ENCODE measurements at places on chromosomes 4 and X.

- DNase-seq: no peak
These were observed 317.7 kb downstream of the ARHGAP24 start for GRCh38 chr4:85792376-85793232.

- no peak for DNase-seq
These were observed 27.0 kb upstream of the RAB28 start for GRCh38 chr4:13511101-13511500.

DNA sequence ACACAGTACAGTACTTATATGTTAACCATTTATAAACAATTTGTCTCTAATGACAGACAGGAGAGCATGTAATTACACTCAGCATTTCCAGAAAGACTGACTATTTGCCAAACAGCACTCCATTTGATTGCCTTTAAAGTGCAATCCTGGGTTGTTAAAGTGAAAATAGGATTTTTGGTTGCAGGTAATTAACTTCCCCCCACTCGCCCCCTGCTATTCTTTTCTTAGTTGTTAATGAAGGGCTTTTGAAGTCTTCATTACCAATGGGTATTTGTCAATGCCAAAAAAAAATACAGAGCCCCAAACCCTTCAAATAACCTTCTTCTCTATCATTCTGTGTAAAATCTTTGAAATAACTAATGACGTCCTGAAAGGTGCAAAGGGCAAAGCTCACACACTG lies 825.6 kb downstream of the STPG2 start:
- no peak for DNase-seq

- DNase-seq: no peak
These were observed 81.4 kb upstream of the ACSL1 start for GRCh38 chr4:184907216-184907615.

- DNase-seq: no peak
These were observed 99.4 kb downstream of the TMEM47 start for GRCh38 chrX:34557733-34558132.

GRCh38 chrX:25536307-25536970 lies 520.7 kb upstream of the ARX start:
- no peak for DNase-seq

DNA sequence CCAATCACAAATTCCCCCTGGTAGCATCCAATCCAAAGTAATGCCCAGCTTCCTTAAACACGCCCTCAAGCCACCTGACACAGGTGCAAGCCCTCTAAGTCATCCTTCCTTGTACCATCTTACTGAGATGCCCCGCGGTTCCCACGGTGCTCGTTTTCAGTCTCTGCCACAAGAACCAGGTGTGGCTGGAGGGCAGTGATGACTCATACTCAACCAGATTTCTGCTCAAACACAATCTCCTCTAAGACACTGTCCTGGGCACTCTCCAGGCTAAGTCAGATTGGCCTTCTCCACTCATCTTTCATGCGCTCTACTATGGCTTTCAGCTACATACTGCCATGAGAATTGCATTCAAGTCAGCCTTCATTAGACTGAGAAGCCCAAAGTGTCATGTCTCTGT lies 3.5 kb downstream of the SH3KBP1 start:
- DNase-seq: peak; percentile 11

DNA sequence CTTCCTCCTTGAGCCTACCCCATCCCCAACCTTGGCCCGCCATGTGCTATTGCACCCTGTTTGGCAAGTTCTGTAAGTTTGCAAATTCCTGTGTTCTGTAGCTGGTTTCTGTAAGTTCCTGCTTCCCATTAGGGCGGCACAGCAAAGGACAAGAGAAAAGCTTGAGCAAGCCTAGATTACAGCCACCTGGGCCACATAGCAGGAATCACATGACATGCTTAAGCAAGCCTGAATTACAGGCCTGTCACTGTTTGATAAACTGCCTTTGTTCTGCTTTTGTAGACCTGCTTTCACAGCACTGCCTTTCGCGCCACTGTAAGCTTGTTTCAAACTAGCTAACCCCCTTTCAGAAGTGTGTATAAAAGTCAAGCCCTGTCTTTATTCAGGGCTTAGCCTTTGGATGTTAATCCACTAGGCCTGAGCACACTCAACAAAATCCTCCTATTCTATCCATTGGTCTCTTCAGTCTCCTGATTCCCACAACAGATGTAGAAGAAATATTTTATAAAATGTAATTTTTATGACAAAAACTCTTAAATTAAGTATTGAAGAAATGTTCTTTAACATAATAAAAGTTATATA lies 906.8 kb upstream of the NDST4 start:
- DNase-seq: no peak

DNA sequence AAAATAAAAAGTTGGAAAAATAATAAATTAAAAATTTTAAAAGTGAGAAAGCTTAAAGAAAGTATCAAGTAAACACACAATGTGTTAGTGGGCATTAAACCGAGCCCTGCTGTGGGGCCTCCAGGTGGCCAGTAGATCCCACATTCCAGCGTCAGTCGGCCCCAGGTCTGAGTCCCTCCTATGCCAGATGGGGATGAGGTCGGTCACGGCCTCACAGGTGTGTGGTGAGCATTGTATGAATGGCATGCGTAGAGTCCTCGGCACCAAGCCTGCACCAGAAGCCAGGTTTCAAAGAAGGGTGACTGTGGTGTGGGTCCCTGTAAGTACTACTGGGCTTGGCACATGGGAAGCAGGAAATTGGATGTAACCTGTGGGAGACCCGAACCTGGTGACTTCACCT lies 75.6 kb upstream of the MSX1 start:
- DNase-seq: no peak

DNA sequence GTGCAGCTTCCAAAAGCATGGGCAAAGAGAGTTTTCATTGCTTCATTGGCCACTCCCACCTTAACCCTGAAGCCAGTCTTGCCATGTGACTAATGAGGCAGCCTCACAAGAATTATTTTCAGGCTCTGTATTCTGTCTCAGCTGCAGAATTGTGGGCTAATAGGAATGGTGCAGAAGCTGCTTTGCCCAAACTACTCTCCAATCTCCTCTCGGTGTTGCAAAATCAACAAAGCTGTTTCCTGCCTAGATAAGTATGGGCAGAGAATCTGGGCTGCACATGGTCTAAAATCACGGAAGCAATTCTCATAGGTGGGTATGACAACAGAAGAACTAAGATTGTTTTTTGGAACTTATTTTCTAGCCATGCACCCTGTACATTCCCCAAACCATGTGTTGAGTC lies 31.4 kb downstream of the PPP1R2C start:
- no peak for DNase-seq

- no peak for DNase-seq
These were observed 105.0 kb downstream of the HNRNPD start for GRCh38 chr4:82268826-82269193.

- DNase-seq: no peak
These were observed 2.6 kb upstream of the EREG start for GRCh38 chr4:74362347-74362746.

GRCh38 chr4:98027827-98028226 lies 115.4 kb downstream of the STPG2 start:
- DNase-seq: peak; percentile 54

DNA sequence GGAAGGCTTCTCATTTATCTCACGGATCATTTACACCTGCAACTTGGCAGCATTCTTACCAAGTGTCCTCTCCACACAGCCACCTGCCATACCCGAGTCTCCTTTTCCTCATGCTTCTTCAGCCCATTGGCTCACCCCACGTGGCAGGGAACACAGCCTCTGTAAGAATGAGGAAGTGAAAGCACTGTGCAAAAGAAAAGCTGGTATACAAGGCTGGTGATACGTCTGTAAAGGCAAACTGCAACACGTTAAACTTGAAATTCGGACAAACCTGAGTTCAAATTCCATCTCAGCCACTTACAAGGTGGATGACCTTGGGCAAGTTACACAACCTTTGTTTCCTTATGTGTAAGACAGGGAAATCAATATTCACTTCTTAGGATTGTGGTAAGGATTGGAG lies 164.0 kb upstream of the RASGEF1B start:
- no peak for DNase-seq

DNA sequence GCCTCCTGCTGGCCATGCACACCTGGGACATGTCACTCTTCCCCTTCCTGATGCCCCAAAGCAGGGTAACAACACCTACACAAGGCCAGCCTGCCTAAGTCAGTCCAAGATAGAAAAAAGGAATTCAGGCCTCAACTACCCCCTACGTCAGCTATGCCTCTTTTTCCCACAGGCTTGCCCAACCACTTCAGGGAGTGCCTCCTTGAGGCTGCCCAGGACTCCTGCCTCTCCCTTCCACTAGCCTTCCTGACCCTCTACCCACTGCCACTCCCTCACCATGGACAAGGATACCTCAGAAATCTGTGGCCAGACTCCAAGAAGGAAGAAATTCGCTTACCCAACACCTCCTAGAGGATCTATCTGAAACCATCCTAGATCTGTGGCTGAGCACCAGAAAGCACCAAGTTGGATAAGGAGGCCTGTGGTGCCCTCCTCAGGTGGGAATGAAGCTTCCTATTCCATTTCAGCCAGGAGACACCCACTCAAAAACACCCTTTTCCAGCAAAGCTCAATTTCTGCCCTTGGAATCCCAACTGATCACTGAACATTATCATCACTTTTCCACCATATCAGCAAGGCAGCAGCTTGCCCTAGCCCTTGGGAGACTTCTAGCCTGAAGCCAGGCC lies 1.8 kb downstream of the KDM5C start:
- no peak for DNase-seq

GRCh38 chr4:38976308-38976707 lies 55.9 kb downstream of the TMEM156 start:
- DNase-seq: no peak

GRCh38 chr4:55321707-55322264 lies 24.3 kb upstream of the SRD5A3 start:
- peak; percentile 63 for DNase-seq

GRCh38 chr4:6465955-6466354 lies 6.5 kb downstream of the PPP2R2C start:
- no peak for DNase-seq

DNA sequence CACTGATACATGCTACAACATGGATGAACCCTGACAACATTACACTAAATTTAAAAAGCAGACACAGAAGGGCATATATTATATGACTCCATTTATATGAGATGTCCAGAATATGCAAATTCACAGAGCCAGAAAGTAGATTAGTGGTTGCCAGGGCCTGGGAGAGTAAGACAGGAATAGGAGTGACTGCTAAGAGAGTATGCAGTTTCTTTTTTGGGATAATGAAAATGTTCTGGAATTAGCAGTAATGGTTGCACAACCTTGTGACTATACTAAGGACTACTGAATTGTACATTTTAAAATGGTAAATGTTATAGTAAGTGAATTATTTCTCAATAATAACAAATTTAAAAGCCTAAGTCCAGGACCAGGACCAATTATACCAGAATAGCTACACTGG lies 29.5 kb upstream of the NUP54 start:
- DNase-seq: no peak

DNA sequence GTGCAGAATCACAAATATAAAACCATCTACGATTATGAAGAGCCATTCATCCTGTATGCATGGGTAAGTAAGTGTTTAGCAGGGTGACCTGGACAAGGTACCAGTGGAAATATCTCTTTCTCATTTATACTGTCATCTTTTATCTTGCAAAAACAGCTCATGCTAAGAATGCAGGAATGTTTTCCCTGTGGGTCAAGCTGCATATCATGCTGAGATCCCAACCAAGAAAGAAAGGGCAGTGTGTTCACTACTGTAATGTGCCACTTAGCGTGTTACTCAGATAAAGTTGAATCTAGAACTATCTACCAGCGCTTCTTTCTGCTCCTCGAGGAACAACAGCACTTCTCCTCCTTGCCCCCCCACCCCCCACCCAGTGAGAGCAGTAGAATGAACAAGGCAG lies 212.7 kb upstream of the TBL1X start:
- DNase-seq: no peak

Measured in urothelium cell line (cell line).